Stimulated activated CD4-positive, alpha-beta T cell treated with anti-CD3 and anti-CD28 coated beads, Interleukin-4, amount 100 ng/mL, for 1 hour (primary cell): ENCODE measurements at places on chromosomes 3 and 15.

DNA sequence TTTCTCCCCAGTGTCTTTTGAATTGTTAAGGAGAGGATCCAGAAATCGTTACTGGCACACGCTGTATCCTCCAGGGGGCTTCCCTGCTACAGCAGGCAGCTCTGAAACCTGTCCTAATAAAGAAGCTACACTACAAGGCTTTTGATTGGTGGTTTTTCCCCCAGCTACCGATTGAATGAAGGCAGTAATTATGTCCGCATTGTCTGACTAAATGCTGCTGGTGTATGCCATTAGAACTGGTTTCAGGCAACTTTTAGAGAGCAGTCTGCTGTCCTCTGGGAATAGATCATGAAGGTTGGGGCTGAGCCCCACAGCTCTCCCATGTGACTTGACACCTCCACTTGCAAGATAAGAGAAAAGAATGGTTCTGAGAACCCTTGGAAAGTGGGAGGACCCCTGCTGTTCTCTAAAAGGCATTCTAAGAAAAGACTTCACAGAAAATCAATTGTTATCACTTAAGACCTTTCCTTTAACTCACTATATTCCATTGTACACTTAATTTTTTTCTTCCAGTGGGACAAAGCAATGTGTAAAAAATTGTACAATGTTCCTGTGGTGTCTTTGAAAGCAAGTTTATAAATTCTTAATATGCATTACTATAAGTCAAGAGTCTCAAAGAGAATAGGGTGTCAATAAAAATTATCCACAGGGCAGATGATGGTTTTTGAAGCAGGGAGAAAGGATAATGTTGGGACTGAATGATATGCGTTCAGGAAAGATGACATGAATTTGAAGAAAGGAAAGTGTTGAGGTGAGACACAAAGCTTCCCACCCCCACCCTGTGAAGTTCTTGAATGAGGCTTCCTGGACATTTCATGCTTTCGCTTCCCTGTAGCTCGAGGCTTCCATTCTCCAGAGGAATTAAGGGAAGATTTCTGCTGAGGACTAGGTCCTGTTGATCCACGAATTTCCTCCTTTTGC lies 53.0 kb upstream of the DAZL start:
- DNase-seq, result no peak

DNA sequence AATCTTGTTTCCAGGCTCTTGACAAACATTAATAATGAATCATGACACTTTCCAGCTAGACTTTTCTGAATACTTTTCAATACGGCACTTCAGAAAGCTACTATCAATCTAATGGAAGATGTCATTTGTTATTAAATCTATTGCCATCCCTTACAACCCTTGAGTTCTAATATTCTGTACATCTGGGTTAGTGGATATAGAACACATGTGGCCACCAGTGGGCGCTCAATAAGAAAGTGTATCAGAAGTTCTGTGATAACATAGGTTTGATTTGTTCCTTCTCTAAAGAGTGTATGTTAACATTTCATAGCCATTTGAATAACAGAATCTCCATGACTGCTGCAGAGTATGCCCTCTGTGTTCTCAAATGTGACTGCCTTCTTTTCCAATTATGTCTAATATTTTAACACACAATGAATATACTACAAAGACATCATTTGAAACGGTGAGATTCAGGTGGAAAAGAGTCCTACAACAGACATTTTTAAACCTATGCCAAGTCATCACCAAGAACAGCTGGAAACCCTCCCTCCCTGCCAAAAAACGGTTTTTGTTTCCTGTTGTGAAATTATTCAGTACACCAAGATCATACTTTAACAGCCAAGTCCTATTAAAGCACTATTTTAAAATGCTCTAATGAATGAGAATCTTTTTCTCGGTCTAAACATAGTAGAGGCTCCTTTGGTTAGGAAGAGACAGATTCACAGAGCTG lies 22.2 kb downstream of the ALDH1A2 start:
- peak; percentile 47 for DNase-seq

GRCh38 chr15:82951472-82952157 lies 905 bp downstream of the HOMER2 start:
- DNase-seq, result no peak

DNA sequence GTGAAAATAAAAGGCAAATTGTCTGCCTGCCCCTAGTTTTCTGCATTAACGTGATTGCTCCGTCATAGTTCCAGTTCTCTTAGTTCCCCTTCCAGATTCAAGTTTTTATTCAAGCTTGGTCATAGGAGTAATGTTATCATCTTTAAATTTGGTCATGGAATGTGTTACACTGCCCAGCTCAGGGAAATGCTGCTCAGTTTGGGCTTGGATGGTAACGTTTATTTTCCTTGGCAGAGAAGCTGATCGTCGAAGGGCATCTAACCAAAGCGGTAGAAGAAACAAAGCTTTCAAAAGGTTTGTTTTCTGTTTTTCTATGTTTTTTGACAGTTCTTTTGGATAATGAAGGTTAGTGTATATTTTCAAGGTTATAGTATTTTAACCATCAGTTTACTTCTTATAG lies 118.4 kb upstream of the FLNB start:
- no peak for DNase-seq

DNA sequence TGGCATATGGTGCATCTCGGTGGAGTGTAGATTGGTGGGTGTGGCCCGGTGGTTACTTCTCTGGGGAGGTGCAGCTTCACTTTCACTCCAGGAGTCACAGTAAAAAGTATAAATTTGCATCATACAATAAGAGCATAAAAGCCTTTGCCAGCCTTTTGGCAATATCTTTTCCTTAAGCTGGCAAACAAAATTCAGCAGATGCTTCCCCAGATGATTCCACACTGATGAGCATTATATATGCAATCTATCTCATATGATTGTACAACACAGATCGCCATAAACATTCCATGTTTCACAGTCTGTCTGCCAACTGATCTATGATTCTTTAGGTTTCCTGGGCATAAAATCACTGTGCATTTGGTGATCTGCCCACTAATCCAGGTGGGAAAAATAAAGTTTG lies 120.2 kb upstream of the ALCAM start:
- no peak for DNase-seq

DNA sequence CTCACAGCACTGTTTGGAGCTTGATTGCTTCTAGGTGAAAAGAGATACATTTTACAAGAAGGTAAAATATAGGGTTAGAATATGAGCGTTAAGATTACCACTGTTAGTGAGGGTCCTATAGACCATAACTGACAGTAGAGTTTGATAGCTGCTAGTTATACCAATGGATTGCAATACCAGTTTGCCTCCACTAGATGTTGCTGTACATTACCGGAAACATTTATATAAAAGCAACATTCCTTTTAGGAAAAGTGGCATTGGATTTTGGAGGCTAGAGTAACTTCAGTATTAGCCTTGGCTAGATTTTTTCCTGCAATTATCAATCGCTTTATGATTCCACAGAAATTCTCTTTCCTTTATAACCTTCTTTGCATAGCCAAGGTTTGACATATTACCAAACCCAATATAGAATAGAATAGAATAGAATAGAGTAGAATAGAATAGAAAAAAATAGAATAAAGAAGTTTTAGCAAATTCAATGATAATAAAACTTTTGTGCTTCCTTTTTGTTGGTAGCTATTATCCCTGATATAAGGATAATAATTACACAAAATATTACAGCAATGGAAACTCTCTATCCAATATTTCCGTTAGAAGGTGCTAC lies 1093.6 kb upstream of the ALCAM start:
- no peak for DNase-seq

GRCh38 chr3:98730338-98730737 lies 32.8 kb upstream of the ST3GAL6 start:
- no peak for DNase-seq

DNA sequence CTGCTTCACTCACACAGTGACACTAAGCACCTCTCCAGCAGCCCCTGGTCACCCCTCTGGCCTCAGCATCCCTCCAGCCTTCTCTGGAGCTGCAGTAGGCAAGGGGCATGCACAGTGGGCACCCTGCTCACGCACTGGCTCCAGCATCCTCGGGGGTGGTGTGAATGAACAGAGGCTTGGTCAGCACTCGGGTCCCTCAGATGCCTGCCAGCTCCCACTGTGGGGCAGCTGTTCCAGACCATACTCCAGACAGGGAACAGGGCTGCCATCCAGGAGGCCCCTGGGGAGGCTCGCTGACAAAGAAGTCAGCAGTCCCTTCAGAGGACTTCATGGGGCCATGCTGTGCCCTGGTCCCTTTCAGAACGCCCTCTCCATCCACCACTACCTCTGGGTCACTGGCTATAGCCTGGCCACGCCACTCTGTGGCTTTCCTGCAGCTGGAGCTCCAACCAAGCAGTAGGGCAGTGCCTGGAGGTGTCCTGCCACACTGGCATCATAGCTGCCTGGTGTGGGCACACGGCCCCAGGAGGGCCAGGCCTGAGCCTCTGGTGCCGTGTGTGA lies 26.3 kb downstream of the ALS2CL start:
- no peak for DNase-seq

- no peak for DNase-seq
Measured at GRCh38 chr15:29638781-29639180, 183.5 kb downstream of the TJP1 start.

GRCh38 chr3:149319750-149320149 lies 13.7 kb downstream of the TM4SF18 start:
- DNase-seq, result no peak
